ENCODE measurements at places on chromosomes 2 and 18.

DNA sequence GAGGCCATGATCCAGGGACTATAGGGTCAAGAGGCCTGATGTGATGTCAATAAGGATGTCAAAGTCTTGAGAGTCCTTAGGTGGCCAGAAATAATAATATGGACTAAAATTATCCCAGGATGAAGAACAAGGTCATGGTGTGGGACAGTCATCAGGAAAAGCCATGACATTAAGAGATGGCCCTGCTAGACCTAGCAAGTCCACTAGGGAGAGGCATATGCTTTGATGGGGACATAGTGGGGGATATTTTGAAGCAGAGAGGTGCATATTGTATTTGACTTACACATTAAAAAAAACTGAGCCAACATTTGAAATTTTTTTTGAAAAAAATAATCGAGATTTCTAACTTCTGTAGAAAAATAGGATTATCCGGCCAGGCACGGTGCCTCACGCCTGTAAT lies 53.3 kb upstream of the CXCR4 start:
- DNase-seq: no peak

- DNase-seq: no peak
These were observed 58.5 kb downstream of the PKDCC start for GRCh38 chr2:42106257-42106816.

DNA sequence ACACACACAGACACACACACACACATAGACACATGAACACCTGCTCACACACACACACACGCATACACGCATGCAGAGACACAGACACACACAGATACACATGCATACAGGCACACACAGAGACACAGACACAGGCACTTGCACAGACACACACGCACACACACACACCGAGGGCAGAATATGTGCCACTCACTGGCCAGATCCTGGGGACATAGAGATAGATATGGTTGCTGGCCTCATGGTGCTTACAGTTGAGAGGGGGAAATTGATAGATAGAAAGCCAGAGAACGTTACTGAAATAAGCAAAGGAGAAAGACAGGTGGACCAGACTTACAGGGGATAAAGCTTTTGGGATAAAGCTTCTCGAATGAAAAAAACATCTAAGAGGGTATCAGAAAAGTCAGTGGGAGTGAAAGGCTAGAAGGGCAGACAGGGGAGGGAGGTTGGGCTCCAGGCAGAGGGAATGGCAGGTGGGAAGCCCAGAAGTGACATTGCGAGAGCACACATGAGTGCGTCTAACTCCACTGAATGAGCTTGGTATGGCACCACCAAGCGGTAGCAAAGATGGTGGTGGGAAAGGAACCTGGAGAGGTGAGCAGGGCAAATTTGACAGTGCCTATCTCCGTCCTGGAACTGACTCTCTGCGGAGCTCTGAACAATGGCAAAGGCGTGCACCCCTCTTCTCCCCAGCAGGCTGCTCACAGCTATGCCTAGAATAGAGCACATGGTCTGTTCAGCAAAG lies 390.1 kb upstream of the TRIB2 start:
- DNase-seq: no peak

DNA sequence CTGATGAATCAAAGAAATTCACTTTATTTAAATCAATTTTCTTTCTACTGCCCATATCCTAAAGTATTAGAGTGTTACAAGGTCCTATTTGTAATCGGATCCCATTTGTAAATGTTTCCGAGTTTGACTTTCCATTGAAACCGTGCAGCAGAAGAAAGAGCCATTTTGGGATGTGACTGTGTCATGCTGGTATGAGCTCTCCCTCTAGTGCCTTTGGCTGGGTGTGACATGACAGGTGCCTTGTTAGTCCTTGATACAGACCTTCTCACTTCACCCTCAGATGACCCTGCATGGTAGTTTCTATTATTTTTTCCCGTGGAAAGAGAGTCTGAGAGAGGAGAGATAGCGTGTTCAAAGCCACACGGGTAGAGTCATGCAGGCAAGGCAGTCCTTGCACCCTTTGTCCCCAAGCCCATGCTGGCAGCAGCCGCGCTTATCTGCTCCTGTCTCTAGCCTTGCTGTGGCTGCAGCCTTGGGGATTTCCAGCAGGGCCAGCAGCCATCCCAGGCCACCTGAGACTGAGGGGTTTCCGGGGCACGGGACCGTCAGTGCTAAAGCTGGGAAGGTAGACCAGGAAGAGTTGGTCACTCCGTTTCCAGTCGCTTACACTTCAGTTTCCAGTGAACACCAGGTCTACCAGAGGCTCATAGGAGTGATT lies 21.4 kb downstream of the CHMP1B start:
- DNase-seq: no peak

DNA sequence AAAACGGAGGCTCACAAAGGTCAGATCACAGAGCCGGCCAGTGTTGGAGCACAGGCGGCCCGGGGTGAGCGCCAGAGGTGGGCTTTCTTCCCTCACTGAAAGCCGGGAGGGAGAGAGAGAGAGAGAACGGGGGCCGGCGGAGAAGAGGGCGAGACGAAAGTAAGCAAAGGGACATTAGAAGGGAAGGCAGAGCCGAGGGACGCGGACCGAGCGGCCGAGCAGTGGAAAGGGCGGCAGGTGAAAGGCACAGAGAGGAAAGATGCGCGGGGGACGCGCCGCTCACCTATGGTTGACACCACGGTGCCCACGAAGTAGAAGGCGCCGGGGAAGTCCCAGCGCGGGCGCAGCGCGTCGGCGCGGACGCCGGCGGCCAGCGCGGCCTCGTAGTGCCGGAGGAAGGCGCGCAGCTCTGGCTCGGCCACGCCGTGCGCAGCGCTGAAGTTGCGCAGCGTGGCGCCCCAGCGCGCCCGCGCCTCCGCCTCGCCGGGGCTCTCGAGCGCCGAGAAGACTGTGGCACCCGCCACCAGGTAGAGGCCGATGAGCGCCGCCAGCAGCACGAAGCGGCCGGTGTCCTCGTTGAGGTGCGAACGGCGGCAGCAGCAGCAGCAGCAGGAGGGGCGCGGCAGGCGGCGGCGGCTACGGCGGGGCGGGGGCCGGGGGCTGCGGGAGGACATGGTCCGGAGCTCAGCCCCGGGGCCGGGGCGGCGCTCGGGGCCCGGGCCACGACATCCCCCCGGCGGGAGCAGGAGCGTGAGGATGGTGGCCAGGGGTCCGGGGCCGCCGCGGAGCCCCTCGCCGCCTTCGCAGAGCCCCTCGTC lies 166.9 kb downstream of the MSH2 start:
- no peak for DNase-seq

DNA sequence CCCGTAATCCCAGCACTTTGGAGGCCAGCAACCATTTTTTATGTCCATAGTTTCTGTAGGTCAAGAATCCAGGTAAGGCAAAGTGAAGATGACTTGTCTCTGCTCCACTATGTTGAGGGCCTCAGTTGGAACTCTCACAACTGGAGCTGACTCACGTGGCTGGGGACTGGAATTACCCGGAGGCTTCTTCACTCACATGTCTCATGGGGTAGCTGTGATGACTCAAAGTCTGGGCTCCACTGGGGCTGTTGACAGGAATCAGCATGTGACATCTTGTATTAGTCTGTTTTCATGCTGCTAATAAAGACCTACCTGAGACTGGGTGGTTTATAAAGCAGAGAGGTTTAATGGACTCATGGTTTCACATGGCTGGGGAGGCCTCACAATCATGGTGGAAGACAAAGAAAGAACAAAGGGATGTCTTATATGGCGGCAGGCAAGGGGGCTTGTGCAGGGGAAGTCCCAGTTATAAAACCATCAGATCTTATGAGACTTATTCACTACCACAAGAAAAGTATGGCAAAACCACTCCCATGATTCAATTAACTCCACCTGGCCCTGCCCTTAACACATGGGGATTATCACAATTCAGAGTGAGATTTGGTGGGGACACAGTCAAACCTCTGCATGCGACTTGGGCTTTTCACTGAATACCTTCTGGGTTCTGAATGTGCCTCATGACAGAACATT lies 7.8 kb upstream of the PPP1R1C start:
- DNase-seq: no peak
